ENCODE measurements at places on chromosomes 1 and 21.

DNA sequence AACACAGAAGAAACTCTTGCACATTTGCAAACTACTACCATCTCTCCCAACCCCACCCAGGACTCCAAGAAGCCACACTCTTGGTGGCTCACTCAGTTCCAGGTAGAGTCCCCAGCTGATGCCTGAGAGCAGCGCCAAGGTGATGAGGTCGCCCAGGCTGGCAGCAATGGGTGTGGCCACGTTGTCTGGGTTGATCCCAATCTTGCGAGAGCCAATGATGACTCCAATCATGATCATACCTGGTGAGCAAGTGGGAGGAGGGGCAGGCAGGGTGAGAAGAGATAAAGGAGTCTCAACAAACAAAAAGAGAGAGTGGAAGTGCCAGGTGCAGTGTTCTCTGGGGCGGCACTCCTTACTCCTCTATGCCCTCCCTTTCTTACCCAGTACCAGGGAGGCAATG, 14.4 kb downstream of the SLC41A1 start:
- no peak for DNase-seq

GRCh38 chr1:30295674-30296073, 427.7 kb downstream of the MATN1 start:
- no peak for DNase-seq

- DNase-seq: no peak
Measured at GRCh38 chr1:184771190-184771691, 16.6 kb upstream of the EDEM3 start.

DNA sequence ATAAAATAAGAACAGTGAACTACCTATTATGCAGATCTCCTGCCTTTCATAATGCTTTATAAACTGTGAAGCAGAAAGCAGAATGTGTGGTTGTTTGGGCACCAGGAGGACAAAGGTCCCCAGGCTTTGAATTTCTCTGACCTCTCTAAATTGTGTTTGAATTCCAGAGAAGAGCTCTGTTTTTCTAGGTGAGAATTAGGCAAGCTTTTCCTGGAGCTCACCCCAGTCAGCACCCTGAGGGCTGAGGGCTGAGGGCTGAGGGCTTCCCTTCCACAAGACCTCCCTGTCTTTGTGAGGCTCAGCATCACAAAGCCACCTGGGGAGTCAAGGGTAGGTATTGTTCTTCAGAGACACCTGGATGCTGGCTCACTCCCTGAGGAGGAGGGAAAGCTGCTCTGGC, 45.5 kb upstream of the LRIG2 start:
- DNase-seq: no peak

- DNase-seq: no peak
Measured at GRCh38 chr1:193753038-193753756, 566.8 kb upstream of the B3GALT2 start.

DNA sequence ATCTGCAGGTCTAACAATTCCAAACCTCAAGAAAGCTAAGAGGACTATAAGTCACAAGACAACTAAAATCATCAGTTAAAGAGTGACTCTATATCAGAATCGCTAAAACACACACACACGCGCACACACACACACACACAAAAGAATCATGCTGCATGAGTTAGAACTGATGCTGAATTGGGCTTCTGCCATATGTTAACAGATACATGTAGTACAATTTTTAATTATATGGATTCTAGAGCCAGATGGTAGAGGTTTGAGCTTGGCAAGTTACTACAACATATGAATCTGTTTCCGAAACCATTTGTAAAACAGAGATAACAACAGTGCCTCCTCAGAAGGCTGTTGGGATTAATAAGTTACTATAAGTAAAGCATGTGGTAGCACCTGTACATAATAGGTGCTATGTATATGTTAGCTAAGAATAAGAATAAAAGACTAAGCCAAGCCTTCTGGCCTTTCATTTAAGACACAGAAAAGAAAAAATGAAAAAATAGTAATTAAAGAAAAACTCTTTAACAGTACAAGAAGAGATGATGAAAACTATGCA, 17.9 kb downstream of the EPRS1 start:
- DNase-seq: no peak

Data from fibroblast of skin of left quadriceps (primary cell).